Effector memory CD8-positive, alpha-beta T cell (primary cell): ENCODE measurements at places on chromosomes 11 and 22.

- H3K27me3 ChIP-seq = peaks cover 30% of the 10 kb centered on the region
- H3K36me3 ChIP-seq = peaks cover 42% of the 10 kb centered on the region
- H3K4me3 ChIP-seq = no peak overlapping the region
- H3K4me1 ChIP-seq = peaks cover 7% of the 10 kb centered on the region
- no peak for DNase-seq
Observed at GRCh38 chr22:41917903-41918791, 3.3 kb upstream of the SHISA8 start.

GRCh38 chr11:64036087-64037026 lies 626 bp downstream of the FLRT1 start:
- H3K36me3 ChIP-seq = peaks cover 7% of the 10 kb centered on the region
- no peak overlapping the region for H3K4me3 ChIP-seq
- no peak for DNase-seq
- peaks cover 41% of the 10 kb centered on the region for H3K27me3 ChIP-seq
- no peak overlapping the region for H3K27ac ChIP-seq
- H3K4me1 ChIP-seq = peaks cover 4% of the 10 kb centered on the region

DNA sequence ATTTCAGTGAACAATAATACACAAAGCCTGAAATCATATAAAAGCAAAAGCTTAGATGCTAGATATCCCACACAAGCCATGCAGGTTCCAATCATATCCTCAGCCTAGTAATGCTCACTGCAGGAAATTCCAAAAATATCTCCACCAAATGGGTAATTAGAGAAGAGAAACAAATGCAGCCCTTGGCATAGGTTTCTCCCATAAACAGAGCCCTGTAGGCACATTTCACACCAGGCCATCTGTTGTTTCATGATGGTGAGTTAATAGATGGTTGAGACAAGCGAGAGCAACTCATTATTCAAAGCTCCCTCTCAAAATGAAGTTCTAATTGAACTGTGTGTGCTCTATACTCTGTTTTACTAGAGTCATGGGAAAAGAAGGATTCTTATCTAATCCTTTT lies 154.6 kb upstream of the TRPC6 start:
- no peaks in the 10 kb centered on the region for H3K36me3 ChIP-seq
- no peaks in the 10 kb centered on the region for H3K4me1 ChIP-seq
- no peak overlapping the region for H3K27ac ChIP-seq
- no peak for DNase-seq
- H3K4me3 ChIP-seq = no peak overlapping the region

- peaks cover 32% of the 10 kb centered on the region for H3K27me3 ChIP-seq
- H3K36me3 ChIP-seq = peaks cover 3% of the 10 kb centered on the region
- DNase-seq = no peak
- no peak overlapping the region for H3K27ac ChIP-seq
Observed at GRCh38 chr11:60119710-60120109, 31.2 kb downstream of the MS4A2 start.

DNA sequence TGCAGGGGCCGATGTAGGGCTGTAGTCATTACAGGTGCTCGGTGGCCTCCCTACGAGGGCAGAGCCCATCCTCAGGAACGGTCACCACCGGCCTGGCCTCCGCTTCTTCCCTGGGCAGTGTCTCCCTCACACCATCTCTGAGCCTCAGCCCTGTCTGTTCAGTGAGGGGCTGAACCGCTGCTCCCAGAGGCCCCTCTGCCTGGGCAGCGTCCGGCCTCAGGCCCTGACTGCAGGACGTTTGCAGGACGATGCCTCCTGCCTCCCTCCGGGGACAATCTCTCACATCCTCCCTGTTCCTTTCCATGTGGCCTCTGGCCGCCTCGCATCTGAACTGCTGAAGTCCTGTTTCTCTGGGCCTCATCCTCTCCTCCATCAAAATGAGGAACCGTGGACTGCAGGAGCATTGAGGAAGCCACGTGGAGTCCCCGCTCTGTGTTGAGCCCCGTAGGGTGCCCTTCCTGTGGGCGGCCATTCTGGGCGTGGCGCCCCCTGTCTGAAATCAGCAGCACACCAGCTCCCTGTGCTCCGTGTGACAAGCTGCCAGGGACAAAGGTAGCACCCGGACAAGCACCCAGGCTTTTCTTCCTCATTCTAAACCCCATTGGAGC lies 933.5 kb downstream of the BRD1 start:
- peaks cover 2% of the 10 kb centered on the region for H3K27me3 ChIP-seq
- no peaks in the 10 kb centered on the region for H3K4me1 ChIP-seq
- H3K36me3 ChIP-seq = no peaks in the 10 kb centered on the region
- no peak for DNase-seq

GRCh38 chr11:1468473-1469066 lies 18.0 kb downstream of the MOB2 start:
- no peaks in the 10 kb centered on the region for H3K27me3 ChIP-seq
- no peak for DNase-seq
- H3K27ac ChIP-seq = no peak overlapping the region
- peaks cover 15% of the 10 kb centered on the region for H3K36me3 ChIP-seq

DNA sequence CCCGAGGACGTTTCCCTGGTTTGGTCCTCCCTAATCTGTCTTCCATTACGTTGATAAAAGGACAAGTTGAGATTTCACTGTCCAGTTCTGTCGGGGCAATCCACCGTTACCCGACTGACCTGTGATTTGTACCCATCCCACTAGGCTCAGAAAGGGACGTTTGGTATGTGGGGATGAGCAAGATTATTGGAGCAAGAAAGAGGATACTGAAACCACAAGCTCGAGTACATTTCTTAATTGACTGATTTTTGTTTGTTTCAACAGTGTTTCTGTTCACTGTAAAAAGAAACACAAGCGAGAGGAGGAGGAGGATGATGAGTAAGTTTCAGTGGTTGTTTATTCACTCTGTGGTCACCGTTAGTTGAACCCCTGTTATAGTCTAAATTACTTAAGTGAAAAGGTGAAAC lies 969 bp downstream of the CCDC117 start:
- no peaks in the 10 kb centered on the region for H3K27me3 ChIP-seq
- no peak for DNase-seq
- H3K27ac ChIP-seq = peak overlapping the region; percentile 89
- H3K4me1 ChIP-seq = peaks cover 16% of the 10 kb centered on the region
- peak overlapping the region; percentile 91 for H3K4me3 ChIP-seq
- H3K36me3 ChIP-seq = peaks cover 59% of the 10 kb centered on the region

GRCh38 chr22:45208993-45209838 lies 31.5 kb downstream of the KIAA0930 start:
- no peak overlapping the region for H3K4me3 ChIP-seq
- H3K4me1 ChIP-seq = peaks cover 13% of the 10 kb centered on the region
- no peak overlapping the region for H3K27ac ChIP-seq

DNA sequence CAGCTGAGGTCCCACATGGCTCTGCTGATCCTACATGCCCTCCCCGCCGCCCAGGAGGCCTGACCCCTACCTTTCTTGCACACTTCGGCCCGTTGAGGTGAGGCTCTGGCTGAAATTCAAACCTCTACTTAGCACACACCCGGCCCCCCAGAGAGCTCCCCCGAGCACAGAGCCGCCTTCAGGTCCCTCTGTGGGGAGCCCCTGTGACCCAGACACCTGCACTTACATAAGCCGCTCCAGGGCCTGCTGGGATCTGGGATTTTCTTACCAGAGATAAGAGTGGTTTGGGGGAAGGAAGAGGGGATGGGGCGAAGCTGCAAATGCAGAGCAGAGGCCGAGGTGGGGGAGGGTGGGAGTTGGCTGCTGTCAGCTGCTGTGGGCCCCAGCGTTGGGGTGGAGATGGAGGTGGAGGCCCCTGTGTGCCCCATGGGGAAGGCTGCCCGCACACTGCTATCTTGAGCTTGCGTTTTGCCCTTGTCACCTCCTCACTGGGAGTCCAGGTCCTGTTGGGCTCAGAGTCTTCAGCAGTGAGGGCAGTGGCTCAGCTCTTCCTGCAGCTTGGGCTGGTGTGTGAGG lies 30.6 kb downstream of the CAPN1 start:
- no peak overlapping the region for H3K4me3 ChIP-seq
- peaks cover 23% of the 10 kb centered on the region for H3K4me1 ChIP-seq
- no peaks in the 10 kb centered on the region for H3K27me3 ChIP-seq
- H3K36me3 ChIP-seq = peaks cover 13% of the 10 kb centered on the region
- H3K27ac ChIP-seq = peak overlapping the region; percentile 71
